ENCODE measurements at places on chromosomes 5 and 9. TPM values are rescaled to one million over a fixed set of nuclear protein-coding genes. Genes with fewer than 3 reads are reported as not detected.

Gene CARD9
- 1.6 TPM for total RNA-seq

Gene DRD1
- total RNA-seq = not detected

Gene STPG3
- total RNA-seq = not detected

Gene COL5A1
- total RNA-seq = 0.15 TPM

Gene ZNF879
- total RNA-seq = 3.4 TPM

Gene CD14
- total RNA-seq = 0.56 TPM

Gene GALT
- 110 TPM for total RNA-seq

Gene CCDC171
- total RNA-seq = 1.1 TPM

Gene ADAMTS19
- not detected for total RNA-seq

Gene ARPC5L
- total RNA-seq = 81.1 TPM

Gene CCDC192
- total RNA-seq = not detected

Gene CXCL14
- total RNA-seq = not detected

Gene EPB41L4A
- total RNA-seq = 1.4 TPM

Gene C9orf43
- total RNA-seq = 0.22 TPM

Gene LOX
- not detected for total RNA-seq

Gene WNT8A
- not detected for total RNA-seq

Gene BSPRY
- 11.4 TPM for total RNA-seq

Gene PCDHGB5
- total RNA-seq = 0.66 TPM

Gene GRIN1
- total RNA-seq = 0.15 TPM

Gene STOM
- 109 TPM for total RNA-seq

Gene IZUMO3
- not detected for total RNA-seq

Gene AFAP1L1
- not detected for total RNA-seq

Gene PHF24
- total RNA-seq = not detected

Gene ZNF367
- 18.7 TPM for total RNA-seq

Gene ISL1
- not detected for total RNA-seq

Gene FOXI1
- total RNA-seq = not detected

Gene SOWAHA
- total RNA-seq = 0.51 TPM

Gene PCDHGB1
- total RNA-seq = 0.17 TPM

Gene ORM2
- not detected for total RNA-seq

Gene ANKRD34B
- total RNA-seq = not detected

Gene NAIP
- 12.0 TPM for total RNA-seq

Gene CER1
- total RNA-seq = not detected

Gene ADAMTS16
- total RNA-seq = not detected

Gene SOX30
- 0.12 TPM for total RNA-seq

Gene SEMA4D
- total RNA-seq = 399 TPM

Gene PCDHA8
- total RNA-seq = not detected

Gene IFNA13
- not detected for total RNA-seq

Gene MLANA
- not detected for total RNA-seq

Gene PTGDS
- total RNA-seq = 5.2 TPM

Gene GABRA6
- total RNA-seq = not detected

Gene TLX3
- not detected for total RNA-seq

Gene PCDHGA12
- total RNA-seq = 0.12 TPM

Gene GPRIN1
- total RNA-seq = 2.6 TPM

Gene APBA1
- 12.8 TPM for total RNA-seq

Gene FOXE1
- not detected for total RNA-seq

Gene GPR150
- total RNA-seq = 0.54 TPM
